ENCODE measurements at places on chromosomes 3 and 15.
A peak's percentile ranks its signal among the peaks of the same experiment; 100 is the strongest.

GRCh38 chr3:48038971-48039481, 22.8 kb upstream of the MAP4 start:
- peak overlapping the region; percentile 56 for H3K27ac ChIP-seq
- no peak for DNase-seq
- no peak overlapping the region for H3K4me3 ChIP-seq
- no peaks in the 10 kb centered on the region for H3K36me3 ChIP-seq
- no peaks in the 10 kb centered on the region for H3K27me3 ChIP-seq

DNA sequence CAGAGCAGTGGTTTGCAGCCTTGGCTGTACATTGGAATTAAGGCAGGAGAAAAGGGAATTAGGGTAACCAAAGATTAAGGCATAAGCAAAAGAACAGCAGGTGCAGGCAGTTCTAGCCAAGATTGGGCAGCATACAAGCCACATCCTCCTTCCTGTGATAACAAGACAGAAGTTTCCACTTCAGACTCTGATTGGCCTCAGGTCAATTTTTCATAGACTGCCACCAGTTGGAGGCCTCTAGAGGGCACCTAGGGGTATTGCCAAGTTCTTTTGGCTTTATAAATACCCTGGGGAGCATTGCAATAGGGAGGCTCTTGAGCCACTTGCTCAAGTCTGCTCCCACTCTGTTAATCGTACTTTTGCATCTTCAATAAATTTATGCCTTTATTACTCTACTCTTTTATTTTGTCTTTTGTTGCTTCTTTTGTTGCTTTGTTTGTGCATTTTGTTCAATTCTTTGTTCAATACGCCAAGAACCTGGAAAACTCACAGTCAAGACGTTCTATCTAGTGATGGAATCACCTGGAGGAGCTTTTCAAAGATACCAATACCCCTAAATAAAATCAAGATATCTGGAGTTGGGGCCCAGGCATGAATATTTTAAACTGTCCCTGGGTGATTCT, 32.2 kb upstream of the FMN1 start:
- H3K27ac ChIP-seq: no peak overlapping the region
- DNase-seq: peak; percentile 31
- H3K36me3 ChIP-seq: no peaks in the 10 kb centered on the region
- H3K4me3 ChIP-seq: no peak overlapping the region
- no peaks in the 10 kb centered on the region for H3K27me3 ChIP-seq

GRCh38 chr15:77064063-77064462, 6.8 kb downstream of the TSPAN3 start:
- no peaks in the 10 kb centered on the region for H3K36me3 ChIP-seq
- H3K4me3 ChIP-seq: no peak overlapping the region
- peak overlapping the region; percentile 80 for H3K27ac ChIP-seq
- no peaks in the 10 kb centered on the region for H3K27me3 ChIP-seq
- H3K4me1 ChIP-seq: peaks cover 76% of the 10 kb centered on the region

DNA sequence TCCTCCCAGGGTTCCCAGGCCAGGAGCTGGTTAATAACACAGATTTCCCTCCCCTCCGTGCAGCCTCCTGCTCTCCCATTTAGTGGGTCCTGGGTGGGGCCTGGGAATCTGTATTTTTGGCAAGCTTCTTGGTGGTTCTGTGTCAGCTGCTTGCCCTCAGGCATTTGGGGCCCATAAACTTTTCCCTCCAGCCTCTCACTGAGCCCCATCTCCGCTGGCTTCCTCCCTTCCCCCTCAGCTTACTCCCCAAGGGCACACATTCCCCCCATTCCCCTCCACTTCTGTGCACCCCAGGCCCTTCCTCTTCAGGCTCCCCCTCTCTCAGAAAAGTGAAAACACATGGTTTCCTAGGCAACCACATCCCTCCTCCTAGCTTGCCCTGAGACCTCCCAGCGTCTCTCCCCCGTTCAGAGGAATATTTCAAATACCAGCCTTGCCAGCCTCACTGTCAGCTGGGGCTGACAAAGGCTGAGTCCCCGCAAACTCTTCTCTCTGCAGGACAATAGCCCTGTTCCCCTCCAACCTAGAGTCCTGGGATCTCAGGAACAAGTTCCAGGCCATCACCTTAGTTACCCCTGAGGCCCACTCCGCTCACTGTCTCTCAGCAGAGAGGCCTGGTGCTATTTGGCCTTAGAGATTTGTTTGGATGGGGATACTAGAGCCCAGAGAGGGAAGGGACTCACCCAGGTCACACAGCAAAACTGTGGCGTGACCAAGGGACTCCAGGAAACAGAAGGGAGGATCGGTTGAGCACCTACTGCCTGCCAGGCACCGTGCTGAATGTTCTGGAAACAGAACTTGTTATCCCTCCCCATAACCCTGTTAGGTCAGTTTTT, 44.6 kb upstream of the SMAD6 start:
- DNase-seq: no peak
- H3K4me3 ChIP-seq: no peak overlapping the region
- no peaks in the 10 kb centered on the region for H3K4me1 ChIP-seq
- H3K36me3 ChIP-seq: no peaks in the 10 kb centered on the region
- H3K27ac ChIP-seq: no peak overlapping the region
- H3K27me3 ChIP-seq: peaks cover 11% of the 10 kb centered on the region

- no peak overlapping the region for H3K4me3 ChIP-seq
- H3K27ac ChIP-seq: peak overlapping the region; percentile 23
- H3K27me3 ChIP-seq: no peaks in the 10 kb centered on the region
Measured at GRCh38 chr15:42338500-42338899, 20.8 kb upstream of the CAPN3 start.

GRCh38 chr15:77633913-77634265, 1.2 kb upstream of the LINGO1 start:
- H3K36me3 ChIP-seq: no peaks in the 10 kb centered on the region
- peaks cover 11% of the 10 kb centered on the region for H3K4me1 ChIP-seq
- no peak overlapping the region for H3K4me3 ChIP-seq
- H3K27me3 ChIP-seq: peaks cover 42% of the 10 kb centered on the region
- DNase-seq: no peak
- no peak overlapping the region for H3K27ac ChIP-seq

- H3K27me3 ChIP-seq: no peaks in the 10 kb centered on the region
- H3K4me1 ChIP-seq: no peaks in the 10 kb centered on the region
- H3K36me3 ChIP-seq: no peaks in the 10 kb centered on the region
- no peak for DNase-seq
Measured at GRCh38 chr3:9695345-9695744, 8.3 kb upstream of the CPNE9 start.

DNA sequence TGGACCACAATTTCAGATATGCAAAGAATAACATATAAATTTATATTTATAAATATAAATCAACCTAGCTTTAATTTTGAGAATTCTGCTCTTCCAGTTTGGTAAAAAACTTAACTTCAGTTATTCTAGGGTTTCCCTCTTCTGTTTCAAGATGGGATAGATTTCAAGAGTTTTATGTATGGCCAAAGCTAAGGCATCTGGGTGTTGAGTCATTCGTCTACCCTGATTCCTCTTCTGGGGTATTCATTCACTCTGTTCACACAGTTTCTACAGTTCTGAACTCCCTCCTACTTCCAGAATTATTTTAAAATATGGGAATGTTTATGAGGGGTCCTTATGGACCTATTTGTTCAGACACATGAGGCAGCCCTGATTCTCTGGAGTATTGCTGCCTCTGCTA, 4.2 kb upstream of the FGF7 start:
- DNase-seq: no peak
- no peak overlapping the region for H3K4me3 ChIP-seq
- no peaks in the 10 kb centered on the region for H3K4me1 ChIP-seq
- no peaks in the 10 kb centered on the region for H3K36me3 ChIP-seq
- H3K27ac ChIP-seq: no peak overlapping the region
- H3K27me3 ChIP-seq: no peaks in the 10 kb centered on the region

DNA sequence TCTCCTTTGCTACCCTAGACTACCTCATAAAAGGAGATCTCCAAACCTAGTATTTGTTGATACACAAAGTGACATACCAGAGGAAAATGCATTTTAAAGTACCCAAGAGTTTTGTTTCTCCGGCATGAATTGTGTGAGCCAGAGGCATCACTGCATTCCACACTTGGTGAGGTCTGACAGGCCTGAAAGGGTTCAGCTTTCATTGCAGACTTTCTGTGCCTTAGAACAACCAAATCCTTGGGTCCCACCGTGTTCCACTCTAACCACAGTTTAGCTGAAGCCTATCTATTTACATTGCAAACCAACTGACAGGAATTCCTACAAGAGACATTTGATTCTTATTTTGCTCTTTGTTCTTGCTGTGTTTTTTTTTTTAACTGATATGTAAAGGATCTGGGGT, 21.0 kb upstream of the EID1 start:
- no peak for DNase-seq
- H3K4me3 ChIP-seq: no peak overlapping the region
- H3K27me3 ChIP-seq: no peaks in the 10 kb centered on the region
- no peaks in the 10 kb centered on the region for H3K36me3 ChIP-seq

- no peak overlapping the region for H3K4me3 ChIP-seq
- peak overlapping the region; percentile 92 for H3K27ac ChIP-seq
- peaks cover 96% of the 10 kb centered on the region for H3K4me1 ChIP-seq
- DNase-seq: no peak
Measured at GRCh38 chr15:101617390-101617965, 34.7 kb downstream of the TM2D3 start.

DNA sequence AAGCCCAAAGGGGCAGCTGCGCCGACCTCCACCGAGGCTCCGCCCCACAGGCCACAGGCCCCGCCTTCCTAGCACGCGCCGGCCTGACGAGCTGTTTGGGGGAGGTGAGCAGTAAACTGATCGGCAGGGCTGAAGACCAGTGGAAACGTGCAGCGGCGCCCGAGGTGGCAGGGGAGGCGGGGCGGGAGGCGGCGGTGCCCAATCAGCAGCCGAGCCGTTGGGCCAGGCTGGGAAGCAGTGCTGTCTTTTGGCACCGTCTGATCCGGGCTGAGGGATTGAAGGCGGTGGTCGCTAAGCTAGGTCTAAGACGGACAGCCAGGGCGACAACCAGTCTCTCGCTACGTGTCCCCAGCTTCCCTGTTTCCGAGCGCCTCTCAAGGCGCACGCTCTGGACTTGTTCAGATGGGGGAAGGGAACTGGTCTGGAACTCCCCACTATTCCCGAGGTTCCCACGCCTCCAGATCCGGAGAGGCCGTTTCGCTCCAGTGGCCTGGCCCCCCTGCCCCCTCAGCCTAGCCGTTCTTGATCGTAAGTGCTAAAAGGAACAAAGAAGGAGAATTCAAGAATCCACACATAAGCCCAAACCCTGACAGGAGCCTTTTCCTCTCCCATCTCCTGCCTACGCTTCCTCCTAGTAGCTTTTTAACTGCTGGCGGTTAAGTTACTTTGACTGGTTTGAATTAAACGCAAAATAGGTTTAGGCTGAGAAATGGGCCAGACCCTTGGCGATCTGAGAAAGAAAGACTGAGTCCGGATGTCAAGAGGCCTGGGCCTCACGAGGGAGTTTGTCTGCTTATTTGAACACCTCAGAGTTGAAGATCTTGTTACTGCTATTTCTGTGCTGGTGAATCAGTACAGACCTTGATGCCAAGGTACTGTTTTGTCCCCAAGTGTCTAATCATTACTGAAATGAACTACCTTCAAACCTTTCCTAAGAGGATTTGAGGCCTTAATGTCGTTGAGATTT, at the start of gene FMN1:
Gene FMN1, minus strand, starts transcription at position 11 of the 967 bp plus-strand sequence. CDS start 39,800 bp downstream, outside the sequence.
- H3K27me3 ChIP-seq: no peaks in the 10 kb centered on the region
- peaks cover 11% of the 10 kb centered on the region for H3K4me1 ChIP-seq
- peak within 1 kb of the TSS; percentile 80 for H3K4me3 ChIP-seq
- no peaks in the 10 kb centered on the region for H3K36me3 ChIP-seq
- peak; percentile 93 for DNase-seq

Data from gastrocnemius medialis (tissue), 4 donors.